ENCODE measurements at places on chromosomes 13 and 19.

GRCh38 chr13:97629601-97630272 is 195.8 kb downstream of the RAP2A start:
- no peak for DNase-seq

GRCh38 chr13:46850214-46850613 is 46.6 kb downstream of the HTR2A start:
- DNase-seq, result no peak

GRCh38 chr13:33441015-33441414 is 155.5 kb upstream of the STARD13 start:
- no peak for DNase-seq

- no peak for DNase-seq
Observed at GRCh38 chr19:44776402-44777096, 1.1 kb upstream of the CBLC start.

- DNase-seq, result no peak
Observed at GRCh38 chr19:1921825-1922224, 16.6 kb downstream of the ADAT3 start.

Measured in cerebellar nuclear complex (tissue), 1 donor.